Thymus (tissue), 14 donors: ENCODE measurements at places on chromosomes 7 and 10.

DNA sequence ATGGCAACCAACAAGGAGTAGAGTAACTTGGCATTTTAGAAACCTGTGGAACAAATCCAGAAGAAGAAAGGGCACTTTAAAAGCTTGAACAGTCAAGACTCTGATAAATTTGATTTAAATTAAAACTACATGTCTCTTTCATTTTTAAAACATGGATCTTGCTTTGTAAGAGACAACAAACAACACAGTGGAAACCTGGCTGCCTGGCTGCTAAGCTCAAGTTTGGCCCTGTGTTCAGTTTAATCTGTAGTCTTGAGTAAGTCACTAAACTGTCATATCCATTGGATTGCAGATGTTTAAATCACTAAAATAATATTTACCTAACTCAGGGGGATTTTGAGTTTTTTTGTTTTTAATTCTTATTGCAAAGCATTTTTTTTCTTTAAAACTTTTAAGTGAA, 374.9 kb upstream of the SEMA3D start:
- DNase-seq: no peak

GRCh38 chr10:71271662-71272055, 47.4 kb upstream of the SLC29A3 start:
- no peak for DNase-seq

GRCh38 chr10:125132344-125132743, 28.0 kb downstream of the CTBP2 start:
- DNase-seq: no peak

- DNase-seq: no peak
These were observed 100.8 kb downstream of the PRTFDC1 start for GRCh38 chr10:24851629-24852028.

DNA sequence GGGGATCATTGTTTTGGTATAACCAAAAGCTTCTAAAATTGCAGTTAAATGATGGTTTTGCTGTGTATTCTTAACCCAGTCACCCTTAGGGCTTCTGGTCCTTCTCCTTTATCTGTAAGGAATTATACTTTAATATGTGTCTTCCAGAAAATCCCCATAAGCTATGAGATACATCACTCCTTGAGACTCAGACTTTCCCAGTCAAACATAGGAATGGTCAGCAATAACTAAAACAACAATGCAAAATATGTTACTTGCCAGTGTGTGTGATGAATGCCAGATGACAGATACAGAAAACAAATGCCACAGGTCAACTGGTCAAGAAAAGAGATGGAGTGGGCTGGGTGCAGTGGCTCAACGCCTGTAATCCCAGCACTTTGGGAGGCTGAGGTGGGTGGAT, 10.1 kb downstream of the ADD3 start:
- no peak for DNase-seq

- no peak for DNase-seq
These were observed 16.5 kb downstream of the ADAP1 start for GRCh38 chr7:937856-938484.

- DNase-seq: no peak
These were observed 250.6 kb downstream of the KLF6 start for GRCh38 chr10:3534433-3534832.

- no peak for DNase-seq
These were observed 48.5 kb upstream of the AQP1 start for GRCh38 chr7:30862995-30863705.

DNA sequence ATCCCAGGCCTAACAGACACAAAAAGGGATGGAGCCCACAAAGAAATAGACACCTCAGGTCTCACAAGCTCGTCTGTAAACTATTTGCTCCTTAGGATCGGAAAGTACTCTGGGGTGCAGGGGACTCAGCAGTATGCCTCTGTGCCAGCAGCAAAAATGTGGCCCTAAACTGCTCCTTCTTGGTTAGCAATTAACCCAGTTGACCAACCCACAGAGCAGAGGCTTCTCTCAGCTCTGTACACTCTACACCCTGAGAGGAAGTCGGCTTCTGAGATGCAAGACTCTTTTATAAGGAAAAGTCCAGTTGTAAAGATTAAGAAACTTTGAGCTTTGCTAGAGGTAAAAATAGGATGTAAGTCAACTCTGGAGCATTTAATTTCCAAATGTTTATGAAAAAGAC, 156.3 kb upstream of the PRSS58 start:
- no peak for DNase-seq

- DNase-seq: no peak
These were observed 14.0 kb upstream of the BLNK start for GRCh38 chr10:96285331-96285752.

DNA sequence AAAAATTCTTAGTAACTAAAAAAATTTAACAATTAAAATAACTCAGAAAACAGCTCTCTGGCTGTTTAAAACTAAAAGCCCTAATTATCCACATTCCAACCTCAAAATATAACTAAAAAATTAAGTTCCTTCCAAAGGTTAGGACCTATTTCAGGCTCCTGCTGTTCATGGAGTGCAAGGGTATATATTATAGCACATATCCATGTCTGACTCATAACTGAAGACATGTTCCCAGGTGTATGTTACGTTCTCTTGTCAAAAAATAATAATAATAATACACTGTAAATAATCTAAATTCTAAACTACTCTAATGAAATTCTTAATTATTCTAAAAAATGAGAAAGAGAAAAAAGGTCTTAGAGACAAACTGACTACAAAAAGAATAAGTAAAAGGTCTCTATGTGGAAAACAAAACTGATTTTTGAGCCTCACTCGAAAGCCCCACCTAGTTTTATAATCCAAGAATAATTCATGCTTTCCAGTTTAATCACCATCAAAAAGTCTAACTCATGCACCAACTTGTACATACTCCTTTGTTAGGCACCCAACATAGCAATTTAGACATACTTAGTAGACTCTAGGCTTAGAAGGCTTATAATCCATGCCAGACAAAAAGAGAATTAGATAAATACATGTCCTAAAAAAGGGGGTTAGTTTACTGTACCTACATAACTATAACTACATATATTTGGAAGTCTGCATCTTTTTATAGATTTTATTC, 171.4 kb downstream of the KMT2E start:
- DNase-seq: no peak
